ENCODE measurements at places on chromosomes 16 and 17.

DNA sequence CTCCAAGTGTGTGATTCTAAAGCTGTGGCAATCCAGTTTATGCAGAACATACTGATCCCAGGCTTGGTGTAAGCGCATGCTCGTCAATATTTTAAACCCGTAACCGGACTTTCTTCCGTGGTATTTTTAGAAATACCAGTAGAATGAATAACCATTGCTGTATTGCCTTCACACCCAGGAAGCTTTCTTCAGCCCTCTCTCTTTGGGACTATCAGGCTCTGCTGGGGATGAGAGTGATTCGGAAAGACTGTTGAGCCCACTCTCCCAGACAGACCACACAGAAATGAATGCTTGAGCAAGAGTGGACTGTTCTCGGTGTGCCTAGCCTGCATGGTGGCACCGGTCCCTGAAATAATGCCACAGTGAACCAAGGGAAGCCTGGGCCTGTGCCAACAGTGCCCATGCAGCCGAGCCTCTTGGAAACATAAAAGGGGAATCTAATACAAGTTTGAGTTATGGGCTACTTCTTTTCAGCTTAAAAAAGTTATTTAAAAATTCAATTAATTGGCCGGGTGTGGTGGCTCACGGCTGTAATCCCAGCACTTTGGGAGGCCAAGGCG, 89.9 kb upstream of the ELAC2 start:
- no peak for DNase-seq

DNA sequence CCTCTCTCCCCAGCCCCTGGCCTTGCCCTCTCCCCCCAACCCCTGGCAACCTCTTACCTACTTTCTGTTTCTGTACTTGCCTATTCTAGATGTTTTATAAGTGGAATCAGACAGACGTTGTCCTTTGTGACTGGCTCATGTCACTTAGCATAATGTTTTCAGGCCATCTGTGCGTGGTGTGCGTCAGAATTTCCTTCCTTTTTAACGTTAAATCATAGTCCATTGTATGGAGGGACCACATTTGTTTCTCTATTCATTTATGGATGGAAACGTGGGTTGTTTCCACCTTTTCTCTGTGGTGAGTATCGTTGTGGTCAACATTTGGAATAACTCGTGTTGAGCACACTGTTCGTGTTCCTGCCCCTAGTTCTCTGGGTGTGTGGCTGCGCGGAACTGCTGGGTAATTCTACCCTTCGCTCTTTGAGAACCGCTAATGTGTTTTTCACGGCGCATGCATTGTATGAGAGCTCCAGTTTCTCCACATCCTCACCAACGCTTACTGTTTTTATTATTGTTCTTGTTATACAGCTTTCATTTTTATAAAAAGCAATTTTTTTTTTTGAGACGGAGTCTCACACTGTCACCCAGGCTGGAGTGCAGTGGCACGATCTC, 26.3 kb downstream of the ACTG1 start:
- no peak for DNase-seq

GRCh38 chr16:78415669-78416068, 316.2 kb downstream of the WWOX start:
- no peak for DNase-seq

DNA sequence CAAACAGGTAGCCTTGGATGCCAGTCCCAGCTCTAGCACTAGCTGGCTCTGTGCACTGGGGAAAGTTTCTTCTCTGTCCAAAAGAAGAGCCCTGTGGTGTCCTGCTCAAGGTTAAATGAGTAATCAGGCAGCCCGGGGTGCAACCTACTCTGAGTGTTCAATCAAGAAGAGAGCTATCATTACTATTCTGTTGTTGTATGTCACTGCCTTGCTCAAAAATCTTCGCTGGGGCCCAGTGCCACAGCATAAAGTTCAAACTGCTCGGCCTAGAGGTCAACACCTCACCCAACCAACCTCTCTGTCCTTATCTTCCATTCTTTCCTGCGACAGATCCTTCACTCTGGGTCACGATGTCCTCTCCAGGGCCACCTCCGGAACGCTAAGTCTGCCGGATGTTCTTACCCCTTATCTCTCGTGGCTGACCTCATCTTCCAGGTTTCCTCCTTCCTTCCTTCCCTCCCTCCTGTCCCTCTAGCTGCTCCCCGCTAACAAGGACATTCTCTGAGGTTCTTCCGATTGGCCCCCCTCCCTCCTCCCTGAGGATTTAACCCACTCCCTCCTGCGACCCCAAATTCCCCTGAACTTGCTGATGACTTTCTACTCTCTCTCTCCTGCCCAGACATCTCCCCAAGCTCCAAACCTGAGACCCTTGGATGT, 4.4 kb downstream of the FDXR start:
- no peak for DNase-seq

- no peak for DNase-seq
Measured at GRCh38 chr17:72008236-72008876, 112.5 kb upstream of the SOX9 start.

Measured in GM12864 (cell line).